Activated CD4-positive, alpha-beta T cell treated with anti-CD3 and anti-CD28 coated beads, Interleukin-2, amount 50 U/mL, for 4 hours (primary cell): ENCODE measurements at places on chromosomes 3 and 15.

- no peak for DNase-seq
Observed at GRCh38 chr15:54519577-54519976, 541.3 kb downstream of the UNC13C start.

DNA sequence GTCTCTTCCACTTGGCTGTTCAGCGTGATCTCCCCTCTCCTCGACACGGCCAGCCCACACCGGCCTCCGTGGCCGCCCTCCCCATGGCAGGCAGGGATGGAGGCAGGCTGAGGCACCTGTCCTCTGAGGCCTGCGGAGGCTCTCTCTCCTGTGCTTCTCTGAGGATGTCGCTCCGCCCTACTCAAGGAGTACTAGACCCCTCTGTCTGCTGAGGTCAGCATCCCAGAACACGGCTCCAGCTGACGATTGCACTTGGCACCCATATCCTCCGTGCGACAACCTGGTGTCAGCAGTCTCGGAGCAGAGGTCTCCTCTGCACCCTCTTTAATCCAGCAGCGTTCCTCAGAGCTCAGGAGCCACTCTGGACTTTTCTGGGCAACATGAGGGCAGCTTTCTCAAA, 322.6 kb downstream of the OCA2 start:
- no peak for DNase-seq

DNA sequence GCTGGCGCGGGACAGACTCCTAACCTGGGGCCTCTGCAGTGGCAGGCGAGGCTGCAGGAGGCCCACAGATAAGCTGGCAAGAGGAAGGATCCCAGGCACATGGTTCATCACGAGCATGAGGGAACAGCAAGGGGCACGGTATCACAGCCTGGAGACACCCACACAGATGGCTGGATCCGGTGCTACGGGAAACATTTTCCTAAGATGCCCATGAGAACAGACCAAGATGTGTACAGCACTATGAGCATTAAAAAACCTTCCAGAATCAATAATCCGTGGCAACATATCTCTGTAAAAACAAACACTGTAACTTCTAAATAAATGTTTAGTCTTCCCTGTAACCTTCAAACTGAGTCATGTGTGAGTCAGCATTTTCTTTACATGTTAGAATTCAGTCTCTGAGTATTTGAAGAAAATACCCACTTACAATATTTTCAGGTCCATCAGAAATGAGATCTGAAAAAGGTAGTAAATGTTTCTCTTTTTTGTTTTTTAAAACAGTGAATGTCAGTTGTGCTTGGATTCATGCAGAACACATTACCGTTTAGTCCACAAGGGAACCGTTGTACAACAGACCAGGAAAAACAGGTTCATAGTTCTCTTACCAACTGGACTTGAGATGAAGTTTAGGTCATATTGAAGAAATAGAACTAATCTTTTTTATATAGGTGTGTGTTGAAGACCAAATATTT, 75.9 kb downstream of the BOC start:
- DNase-seq: no peak

DNA sequence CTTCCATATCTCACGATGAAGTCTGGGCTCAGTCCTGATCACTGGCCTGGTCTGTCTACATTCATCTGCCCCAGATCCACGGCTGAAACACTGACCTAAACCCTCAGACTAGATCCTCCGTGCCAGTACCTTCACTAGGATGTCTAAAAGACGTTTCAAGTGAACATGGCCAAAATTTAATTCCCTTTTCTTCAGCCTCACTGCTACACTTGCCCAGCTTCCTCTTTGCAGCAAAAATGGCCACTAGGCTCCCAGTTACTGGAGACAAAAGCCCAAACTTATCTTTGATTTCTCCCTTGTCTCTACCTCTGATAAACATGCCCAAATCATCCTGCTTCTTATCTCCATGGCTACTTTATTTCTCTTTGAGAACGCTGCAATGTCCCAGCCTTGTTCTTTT, 1.7 kb downstream of the RASSF1 start:
- DNase-seq: no peak

- no peak for DNase-seq
Observed at GRCh38 chr3:186097317-186097662, 11.6 kb downstream of the ETV5 start.

DNA sequence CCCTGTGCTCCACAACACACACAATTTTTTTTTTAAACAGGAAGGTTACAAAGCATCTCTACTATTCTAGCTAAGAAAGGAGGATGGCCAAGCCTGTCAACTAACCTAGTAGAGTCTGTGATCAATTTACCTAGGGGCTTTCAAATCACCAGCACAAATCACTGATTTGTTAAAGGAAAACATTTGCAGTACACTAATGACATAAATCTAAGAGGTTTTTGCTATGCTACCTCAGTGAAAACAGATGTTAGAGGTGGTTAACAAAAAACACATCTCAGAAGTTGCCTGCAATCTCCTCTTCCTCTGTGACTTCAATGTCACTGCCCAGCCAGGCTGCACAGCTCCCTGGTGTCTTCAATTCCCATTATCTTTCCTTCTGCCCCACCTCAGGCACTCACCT, 72.0 kb downstream of the RAD18 start:
- DNase-seq: no peak

DNA sequence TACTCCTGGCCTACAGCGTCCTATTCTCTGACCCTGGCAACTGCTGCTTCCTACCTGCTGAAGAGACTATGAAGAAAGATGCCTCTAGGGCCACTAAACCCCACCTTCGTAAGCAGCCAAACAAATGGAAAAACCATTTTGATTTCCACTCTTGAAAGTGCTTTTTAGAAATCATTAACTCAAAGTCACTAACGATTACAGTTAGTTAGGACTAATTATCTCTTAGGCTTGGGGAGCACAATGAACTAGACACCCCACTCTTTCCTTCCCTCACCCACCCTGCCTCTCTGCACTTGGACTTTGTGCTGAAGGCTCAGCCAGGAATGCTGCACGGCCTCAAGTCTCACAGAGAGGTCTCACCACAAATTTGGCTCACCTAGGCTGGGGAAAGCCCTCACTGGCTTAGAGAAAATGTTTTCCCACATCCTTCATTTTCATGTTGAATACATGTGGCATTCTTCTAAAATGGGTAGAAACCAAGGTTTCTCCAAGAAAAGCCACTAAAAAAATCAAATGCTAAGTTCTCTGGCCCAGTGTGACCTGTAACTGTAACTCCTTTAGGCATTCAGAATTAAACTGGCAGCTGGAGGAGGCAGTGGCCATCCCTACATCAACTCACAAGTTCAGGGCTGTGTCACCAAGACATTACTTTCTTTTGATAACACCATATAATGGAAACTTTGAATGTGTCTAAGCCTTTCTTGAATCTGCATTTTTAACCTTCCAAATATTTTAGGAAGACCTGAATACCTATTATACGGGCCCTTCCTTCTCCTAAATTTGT, 47.1 kb downstream of the NPTN start:
- DNase-seq: no peak

- no peak for DNase-seq
Observed at GRCh38 chr3:131091768-131092167, 65.1 kb downstream of the NEK11 start.
